Spinal cord (tissue), 10 donors: ENCODE measurements at places on chromosomes 12 and 14. TPM values are rescaled to one million over a fixed set of nuclear protein-coding genes. Genes with fewer than 3 reads are reported as not detected.

FAM181A gene
- 3.5 TPM for total RNA-seq

OTOGL gene
- total RNA-seq: 0.59 TPM

- H3K4me1 ChIP-seq: peaks cover 17% of the 10 kb centered on the region
- no peaks in the 10 kb centered on the region for H3K36me3 ChIP-seq
- peak overlapping the region; percentile 57 for H3K4me3 ChIP-seq
Observed at GRCh38 chr14:34060651-34060999, 109.8 kb upstream of the EGLN3 start.

DNA sequence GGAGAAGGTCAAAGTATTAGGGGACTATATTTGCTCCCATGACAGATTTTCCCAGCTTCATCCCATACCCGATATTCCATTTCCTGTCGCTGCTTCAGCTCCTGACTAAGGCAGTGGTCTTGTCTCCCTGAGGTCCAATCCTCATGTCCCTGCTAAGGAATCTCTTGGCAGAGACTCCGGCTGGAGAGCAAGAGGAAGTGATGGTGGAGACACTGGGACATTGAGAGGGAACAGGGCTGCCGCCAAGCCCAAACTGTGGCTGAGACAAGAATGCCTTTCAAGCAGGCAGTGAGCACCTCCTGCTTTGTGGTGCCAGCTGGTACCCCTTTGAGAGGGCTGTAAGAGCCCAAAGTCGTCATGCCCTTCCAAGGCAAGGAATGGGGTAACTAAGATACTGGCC, 5.5 kb downstream of the SP7 start:
- no peak for DNase-seq
- peaks cover 30% of the 10 kb centered on the region for H3K4me1 ChIP-seq
- peaks cover 9% of the 10 kb centered on the region for H3K27me3 ChIP-seq
- no peak overlapping the region for H3K27ac ChIP-seq

DNA sequence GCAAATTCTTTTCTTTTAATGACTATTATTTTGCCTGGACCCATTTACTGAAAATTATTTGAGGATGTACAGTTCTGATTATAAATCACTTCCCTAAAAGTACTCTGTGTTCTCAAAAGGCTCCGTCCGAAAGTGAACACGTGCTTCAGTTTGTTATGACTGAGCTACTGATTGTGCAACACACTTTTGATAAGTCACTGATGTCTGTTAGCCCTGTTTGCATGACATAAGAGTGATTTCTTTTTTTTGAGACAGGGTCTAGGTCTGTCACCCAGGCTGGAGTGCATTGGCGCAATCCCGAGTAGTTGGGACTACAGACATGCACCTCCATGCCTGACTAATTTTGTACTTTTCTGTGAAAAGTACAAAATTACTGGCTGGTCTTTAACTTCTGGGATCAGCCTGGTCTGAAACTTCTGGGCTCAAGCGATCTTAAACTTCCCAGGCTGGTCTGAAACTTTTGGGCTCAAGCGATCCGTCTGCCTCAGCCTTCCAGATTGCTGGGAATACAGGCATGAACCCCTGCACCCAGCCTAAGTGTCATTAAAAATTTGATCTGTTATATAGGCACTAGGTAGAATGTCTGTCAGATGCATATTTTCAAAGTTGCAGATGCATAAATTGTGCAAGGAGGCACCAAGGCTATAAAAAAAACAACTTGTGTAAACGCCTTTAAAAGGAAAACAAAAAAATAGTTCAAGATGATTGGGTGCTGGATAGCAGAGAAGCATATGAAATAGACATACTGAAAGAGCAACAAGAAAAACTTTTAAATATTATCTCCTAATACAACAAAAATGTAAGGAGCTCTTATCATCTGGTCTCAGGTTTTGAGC, 111.5 kb downstream of the SRGAP1 start:
- no peak for DNase-seq
- H3K27me3 ChIP-seq: no peaks in the 10 kb centered on the region
- H3K4me3 ChIP-seq: no peak overlapping the region
- no peaks in the 10 kb centered on the region for H3K4me1 ChIP-seq
- H3K36me3 ChIP-seq: no peaks in the 10 kb centered on the region

GRCh38 chr12:109482894-109483293, 5.5 kb downstream of the UBE3B start:
- peaks cover 36% of the 10 kb centered on the region for H3K36me3 ChIP-seq
- peaks cover 8% of the 10 kb centered on the region for H3K4me1 ChIP-seq
- no peaks in the 10 kb centered on the region for H3K27me3 ChIP-seq

GRCh38 chr14:54411371-54411770, 14.6 kb downstream of the CDKN3 start:
- no peak overlapping the region for H3K27ac ChIP-seq
- no peaks in the 10 kb centered on the region for H3K36me3 ChIP-seq
- no peaks in the 10 kb centered on the region for H3K4me1 ChIP-seq
- no peaks in the 10 kb centered on the region for H3K27me3 ChIP-seq
- peak; percentile 92 for DNase-seq
